ENCODE measurements at places on chromosomes 5 and 9.

- peak; percentile 93 for DNase-seq
Measured at GRCh38 chr5:147509710-147510651, at the start of gene DPYSL3. Gene DPYSL3, minus strand, starts transcription at chr5:147510068. Its CDS starts 210 bp downstream, at chr5:147509858.

GRCh38 chr9:34998266-34998665, 8.7 kb downstream of the DNAJB5 start:
- no peak for DNase-seq

- no peak for DNase-seq
Measured at GRCh38 chr9:134073500-134073899, 5.7 kb upstream of the BRD3 start.

- peak; percentile 72 for DNase-seq
Measured at GRCh38 chr9:94656200-94656599, 16.9 kb upstream of the FBP1 start.

DNA sequence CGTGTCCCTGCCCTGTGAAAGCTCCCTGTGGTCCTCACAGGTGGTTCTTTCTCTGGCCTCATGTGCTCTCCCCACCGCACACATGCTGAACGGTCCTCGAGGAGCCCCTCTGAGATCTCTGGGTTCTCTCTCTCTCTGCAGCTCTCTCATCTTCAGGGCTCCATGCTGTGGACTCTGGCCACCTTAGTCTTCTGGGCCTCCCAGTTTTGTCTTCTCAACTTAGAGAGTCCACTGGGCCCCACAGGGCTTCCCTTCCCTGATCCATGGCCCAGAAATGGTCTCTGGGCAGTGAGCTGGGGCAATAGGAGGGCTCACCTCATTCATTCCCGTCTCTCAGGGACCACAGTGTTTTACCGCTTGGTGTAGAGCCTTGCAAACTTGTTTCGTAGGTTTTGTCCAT, 26.4 kb downstream of the FGD3 start:
- no peak for DNase-seq

DNA sequence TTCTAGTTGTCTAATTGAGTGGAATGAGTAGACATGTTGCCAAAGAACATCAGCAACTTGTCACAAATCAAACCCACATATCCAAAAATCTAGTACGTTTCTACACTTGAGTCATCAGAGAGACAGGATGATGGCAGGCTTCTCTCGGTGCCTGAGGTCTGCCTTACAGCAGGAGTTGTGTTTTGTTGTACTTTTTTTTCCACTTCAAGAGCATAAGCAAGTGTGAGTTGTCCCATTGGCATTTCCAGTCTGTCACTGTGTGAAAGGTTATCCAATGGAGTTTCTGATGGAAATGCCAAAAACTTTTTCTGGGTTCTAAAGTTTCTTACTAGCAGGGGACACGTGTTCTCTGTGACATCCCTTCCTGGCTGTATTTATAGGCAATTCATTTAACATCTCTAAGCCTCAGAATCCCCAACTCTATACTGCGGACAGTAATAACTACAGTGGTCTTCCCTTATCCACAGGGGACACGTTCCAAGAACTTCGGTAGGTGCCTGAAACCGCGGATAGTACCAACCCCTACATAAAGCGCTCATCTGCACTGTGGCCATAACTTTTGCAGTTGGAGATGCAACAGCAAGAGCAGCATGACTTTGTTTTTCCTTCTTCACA, 246.5 kb downstream of the SYK start:
- DNase-seq: no peak

DNA sequence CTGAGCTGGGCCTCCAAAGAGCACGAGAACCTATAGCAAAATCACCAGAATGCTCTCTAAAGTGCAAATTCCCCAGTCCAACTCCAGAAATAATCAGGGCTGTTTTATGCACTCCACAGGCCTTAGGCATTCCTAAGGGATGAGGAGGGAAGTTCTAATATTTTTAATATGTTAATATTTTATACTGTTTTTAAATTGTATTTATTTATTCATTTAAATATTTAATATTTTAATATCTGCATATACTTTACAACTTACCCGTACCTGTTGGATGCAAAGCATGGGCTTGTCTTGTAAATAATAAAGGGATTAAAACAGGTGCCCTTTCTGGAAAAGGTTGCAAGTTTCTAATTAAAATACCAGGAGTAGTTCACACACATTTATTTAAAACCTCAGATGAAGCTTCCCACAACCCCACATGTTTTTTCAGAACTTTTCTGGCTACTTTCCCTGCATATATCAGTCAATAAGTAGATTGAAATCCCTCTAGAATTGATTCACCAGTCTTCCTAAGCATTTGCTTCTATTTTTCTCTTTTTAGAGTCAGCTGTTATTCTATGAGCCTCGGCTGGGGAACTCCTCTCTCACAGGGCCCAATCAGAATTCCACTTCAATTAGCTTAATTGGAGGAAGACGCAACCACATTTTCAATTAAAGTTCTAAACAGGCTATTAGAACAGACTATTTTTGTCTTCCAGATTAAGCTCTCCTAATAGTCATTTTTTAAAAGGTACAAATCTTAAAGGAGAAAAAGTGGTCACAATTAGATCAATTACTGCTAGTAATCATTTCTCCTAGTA, 140.8 kb downstream of the CDH6 start:
- DNase-seq: no peak

GRCh38 chr5:119742311-119742710, 113.0 kb downstream of the FAM170A start:
- DNase-seq: no peak

DNA sequence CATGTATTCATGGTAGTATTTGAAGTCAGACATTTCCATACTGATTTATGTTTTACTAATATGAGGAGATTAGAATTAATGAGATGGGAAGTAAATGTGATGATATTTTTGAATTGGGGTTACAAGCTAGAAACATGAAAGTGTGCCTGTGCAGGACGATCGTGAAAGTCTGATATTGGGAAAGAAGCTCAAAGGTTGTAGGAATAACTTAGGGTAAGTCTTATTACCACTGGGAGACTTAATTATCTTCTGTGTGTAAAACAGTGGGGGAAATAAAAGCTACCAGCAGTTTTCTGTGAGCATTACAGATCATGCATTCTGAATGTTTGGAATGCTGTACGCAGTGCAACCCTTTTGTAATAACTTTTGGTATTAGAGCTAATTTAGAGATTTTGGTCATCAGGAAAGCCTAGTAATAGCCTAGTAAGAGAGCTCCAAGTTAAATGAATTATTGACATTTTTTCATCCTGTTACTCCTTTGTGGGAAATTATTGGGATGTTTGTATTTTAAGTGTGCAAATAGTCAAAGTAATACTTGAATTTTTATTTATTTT, 153.9 kb downstream of the PCSK5 start:
- DNase-seq: no peak

DNA sequence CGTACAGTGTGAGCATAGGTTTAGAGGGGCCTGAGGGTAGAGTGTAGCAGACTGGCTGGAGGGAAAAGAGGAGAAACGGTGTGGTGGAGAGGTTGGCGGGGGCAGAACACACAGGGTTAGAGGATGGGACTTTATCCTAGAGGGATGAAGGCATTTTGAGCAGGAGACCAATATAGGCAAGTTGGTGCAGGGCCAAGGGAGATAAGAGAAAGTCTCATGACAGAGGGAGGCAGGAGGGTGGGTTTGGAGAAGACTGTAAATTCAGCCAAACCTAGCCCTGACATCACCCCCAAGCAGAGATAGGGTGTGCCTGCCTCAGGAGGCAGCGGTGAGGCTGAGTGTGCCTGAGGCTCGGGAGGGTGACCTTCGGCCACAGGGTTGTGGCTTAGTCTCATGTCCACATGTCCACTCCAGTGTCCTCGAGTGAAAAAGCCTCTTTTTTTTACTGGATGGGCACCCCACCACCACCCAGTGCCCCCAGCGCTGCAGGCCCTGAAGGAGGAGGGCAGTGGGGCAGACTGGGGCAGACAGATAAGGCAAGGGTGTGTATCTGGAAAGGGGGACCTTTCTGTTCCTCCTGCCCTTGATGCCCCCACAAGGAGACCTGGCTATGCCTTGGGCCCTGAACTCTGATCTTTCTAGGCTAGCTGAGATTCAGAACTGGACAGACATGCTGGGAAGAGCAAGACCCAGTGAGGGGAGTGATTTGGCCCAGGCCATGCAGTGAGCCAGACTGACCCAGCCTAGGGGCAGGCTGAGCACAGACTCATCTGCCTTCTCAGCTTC, 108.7 kb downstream of the RGS3 start:
- no peak for DNase-seq

- DNase-seq: no peak
Measured at GRCh38 chr5:158619083-158619788, 480.5 kb downstream of the EBF1 start.

DNA sequence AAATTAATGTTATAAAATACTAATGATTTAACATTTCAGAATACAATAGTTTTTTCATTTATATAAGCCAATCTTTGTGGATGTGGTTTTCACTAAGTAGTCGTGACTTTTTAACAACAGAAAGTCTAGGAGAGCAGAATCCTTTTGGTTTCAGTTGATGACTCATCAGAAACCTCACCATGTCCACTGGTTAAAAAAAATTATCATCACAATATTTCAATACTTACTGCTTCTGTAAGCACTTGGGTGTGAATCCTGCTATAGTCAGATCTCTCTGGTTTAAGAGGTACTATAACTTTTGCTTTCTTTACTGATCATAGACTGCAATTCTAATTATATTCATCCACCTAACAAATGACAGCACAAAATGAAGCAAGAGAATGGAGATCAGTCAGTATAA, 77.2 kb downstream of the MRPS30 start:
- DNase-seq: no peak

GRCh38 chr5:54243483-54244080, 66.8 kb downstream of the ARL15 start:
- peak; percentile 58 for DNase-seq

GRCh38 chr5:111163000-111163399, 61.2 kb upstream of the CAMK4 start:
- DNase-seq: no peak

DNA sequence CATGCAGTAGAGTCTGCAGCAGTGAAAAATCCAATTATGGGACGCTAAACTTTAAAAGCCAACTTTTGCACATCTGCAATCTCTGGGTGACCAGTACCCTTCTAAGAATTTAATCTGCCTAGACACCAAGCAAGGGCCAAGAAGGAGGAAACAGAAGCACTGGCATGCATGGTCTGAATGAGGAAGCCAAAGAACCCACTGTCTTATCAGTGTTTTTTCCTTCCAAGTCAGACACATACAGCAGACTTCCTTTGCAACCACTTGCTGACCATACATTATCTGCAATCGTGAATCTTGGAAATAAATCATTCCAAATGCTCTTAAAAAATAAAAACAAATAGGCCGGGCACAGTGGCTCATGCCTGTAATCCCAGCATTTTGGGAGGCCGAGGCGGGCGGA, 65.9 kb downstream of the DEPDC1B start:
- no peak for DNase-seq

GRCh38 chr5:163978897-163979296, 473.5 kb downstream of the MAT2B start:
- peak; percentile 24 for DNase-seq

GRCh38 chr9:25742256-25742655, 64.0 kb upstream of the TUSC1 start:
- peak; percentile 22 for DNase-seq

DNA sequence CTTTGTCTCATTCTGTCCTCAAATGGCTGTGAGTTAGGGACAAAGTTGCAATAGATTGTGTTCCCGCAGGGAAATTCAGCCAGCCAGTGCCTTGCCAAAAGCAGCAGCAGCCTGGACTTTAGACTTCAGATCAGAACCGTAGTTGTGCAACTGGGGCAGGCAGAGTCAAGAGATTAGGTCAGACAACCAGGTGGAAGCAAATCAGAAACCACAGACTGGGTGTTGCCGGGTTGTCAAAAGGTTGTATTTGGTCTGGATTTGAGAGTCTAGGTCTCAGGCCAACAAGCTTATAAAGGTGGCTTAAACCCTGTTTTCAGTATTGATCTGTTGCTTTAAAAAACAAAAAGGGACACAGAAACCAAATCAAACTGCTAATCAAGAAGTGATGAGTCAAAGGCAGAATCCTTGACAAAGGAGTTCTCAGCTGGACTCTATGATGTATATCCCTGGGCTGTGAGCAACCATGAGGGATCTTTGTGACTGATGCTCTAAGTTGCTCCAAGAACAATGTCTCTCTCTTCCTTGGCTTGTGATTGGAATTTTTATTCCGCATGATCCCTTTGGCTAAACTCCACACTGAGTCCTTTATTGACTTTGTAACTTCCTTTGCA, 20.9 kb downstream of the RFK start:
- DNase-seq: no peak

DNA sequence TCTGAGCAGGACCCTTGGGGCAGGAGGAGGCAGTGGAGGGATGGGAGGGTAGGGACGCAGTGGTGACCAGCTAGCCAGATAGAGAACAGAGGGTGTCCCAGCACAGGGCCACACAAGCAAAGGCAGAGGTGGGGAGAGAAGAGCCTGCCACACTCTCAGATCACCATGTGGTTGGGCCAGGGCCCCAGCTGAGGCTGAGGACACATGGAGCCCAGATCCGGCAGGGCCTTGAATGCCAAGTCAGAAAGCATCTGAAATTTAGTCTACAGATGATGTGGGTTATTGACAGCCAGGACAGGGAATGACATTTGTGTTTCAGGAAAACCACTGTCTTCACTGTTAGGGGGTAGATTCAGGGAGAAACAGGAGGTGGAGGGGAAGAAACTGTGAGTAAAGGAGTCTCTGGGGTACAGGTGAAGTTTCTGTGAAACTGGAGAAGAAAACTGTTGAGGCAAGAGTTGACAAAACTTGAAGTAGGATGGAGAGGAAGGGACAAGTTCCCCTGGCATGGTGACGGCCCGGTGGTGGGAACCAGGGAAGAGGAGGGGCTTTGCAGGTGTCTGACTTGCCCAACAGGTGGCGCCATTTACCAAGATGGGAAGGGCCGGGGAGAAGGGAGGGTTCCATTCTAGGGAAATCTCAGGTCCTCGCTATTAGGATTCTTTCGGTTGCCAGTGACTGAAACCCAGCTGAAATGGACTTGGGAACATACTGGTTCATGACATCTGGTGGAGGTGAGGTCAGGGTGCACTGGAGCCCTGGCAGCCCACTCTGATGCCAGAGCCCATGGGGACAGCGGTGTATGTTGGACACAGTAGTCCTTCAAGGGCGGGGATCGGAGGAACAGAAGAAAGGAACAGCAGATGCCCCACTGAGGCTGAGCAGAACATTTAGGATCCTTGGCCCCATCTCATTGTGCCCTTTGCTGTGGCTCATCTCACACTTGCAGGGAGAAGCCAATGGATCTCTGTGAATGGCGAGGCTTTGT, 100.1 kb downstream of the KCNIP1 start:
- peak; percentile 90 for DNase-seq

DNA sequence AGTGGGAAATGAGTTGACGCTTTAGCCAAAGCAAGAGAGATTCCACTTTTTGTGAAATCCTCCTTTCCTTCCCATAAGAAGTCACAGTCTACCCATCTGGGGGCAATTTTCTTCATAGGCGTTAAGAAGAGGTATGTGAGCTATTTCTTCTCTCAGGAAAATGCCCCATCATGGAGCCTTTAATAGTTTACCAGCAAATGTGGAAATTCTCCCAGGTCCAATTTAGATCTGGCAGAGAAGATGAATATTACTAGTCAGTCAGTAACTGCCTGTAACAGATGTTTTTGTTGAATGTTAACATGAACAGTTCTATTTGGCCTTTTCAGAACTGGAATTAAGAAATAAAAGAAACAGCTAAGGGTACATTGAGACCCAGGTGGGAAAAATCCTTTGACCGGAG, 156.4 kb upstream of the RFX3 start:
- DNase-seq: no peak
